ENCODE measurements at places on chromosomes 5 and 9. TPM values are rescaled to one million over a fixed set of nuclear protein-coding genes. Genes with fewer than 3 reads are reported as not detected.
A peak's percentile ranks its signal among the peaks of the same experiment; 100 is the strongest.

Gene MLANA
- not detected for total RNA-seq

- no peak for DNase-seq
These were observed 235.1 kb downstream of the GADD45G start for GRCh38 chr9:89839952-89840351.

Gene FCN1
- total RNA-seq, result 0.27 TPM

DNA sequence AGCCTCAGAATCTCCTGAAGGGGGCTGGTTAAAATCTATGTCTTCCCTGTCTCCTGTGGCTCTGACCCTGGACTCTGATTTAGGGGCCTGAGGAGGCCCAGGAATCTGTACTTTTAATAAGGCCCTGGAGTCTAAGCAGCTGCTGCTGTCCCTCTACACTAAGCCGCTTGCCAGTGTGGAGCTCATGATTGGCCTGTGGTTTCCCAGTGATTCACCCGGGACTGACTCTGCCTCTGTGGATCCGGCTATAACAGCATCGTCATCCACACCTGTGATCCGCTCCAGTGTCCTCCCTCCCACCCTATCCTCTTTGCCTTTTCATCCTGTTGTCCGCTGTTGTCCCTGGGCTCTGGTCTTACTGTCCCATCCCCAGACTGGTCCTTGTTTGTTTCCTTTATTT is 3.7 kb downstream of the SLC31A2 start:
- no peak for DNase-seq

DNA sequence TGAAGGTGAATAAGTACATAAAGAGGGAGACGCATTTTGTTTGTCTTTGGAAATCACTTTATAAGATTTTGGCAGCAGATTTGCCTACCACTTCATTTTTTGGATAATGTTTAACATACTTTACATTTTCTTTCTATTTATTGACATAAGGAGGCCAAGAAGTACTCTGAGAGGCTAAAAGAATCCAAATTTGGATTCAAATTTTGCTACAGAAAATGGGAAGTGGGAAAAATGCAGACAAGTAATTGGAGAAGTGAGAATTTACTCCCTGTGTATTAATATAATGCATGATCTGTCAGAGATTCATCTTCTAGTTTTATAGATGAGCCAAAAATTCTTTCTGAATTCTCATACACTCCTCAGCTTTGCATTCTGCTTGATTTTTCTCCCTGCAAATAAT is 411.2 kb upstream of the CTNND2 start:
- no peak for DNase-seq

DNA sequence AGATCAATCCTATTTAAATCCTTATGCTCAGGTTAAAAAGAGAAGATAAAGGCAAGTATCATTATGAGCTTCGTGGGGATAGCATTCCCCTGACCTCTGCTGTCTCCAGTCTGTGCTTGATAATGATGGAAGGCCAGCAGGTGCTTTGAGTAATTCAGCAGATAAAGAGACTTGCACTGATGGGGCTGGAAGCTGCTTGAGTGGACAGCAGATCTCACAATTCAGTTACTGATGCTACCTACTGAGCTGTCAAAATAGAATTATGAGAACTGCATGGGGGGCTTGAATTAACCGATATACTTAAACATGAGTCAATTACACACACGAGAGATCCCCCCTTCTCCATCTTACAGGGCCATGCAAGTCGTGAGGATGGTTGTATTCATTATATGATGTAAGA is 107.7 kb upstream of the GPR151 start:
- no peak for DNase-seq

DNA sequence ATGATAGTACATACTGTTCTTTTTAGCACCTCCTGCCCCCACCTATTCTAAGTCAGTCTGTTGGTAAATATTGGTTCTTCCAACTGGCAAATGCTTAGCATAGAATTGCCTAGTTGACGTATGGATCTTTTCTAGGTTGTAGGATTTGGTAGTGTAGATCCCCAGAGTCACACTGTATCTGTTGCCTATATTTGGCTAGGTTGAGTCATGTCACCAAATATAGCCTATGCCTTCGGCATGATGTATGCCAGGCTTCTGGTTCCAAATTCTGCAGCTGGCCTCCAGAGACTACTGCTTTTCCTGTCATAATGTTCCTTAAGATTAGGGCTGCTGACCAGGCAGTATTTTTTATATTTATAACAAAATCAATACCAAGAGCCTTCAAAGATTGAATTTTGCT is 38.2 kb downstream of the CPEB4 start:
- DNase-seq, result peak; percentile 36

DNA sequence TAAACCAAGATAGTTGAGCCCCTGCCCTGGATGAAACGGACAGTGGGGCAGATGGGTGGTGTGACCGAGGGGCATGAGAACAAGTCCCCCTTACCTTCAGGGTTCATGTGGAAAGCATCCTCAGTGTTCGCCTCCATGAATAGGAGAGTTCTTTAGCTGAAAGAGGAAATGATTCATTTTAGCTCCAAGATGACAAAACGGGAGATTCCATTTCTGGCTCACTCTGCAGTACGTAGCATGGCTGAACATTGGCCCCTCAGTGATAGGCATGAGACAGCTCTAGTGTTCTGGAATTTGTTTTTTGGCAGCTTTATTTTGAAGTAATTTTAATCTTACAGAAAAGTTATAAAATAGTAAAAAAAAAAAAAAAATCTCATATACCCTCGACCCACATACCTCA is 70.2 kb upstream of the AGXT2 start:
- no peak for DNase-seq

- DNase-seq, result no peak
These were observed 285.4 kb downstream of the MAST4 start for GRCh38 chr5:66881480-66882161.

DNA sequence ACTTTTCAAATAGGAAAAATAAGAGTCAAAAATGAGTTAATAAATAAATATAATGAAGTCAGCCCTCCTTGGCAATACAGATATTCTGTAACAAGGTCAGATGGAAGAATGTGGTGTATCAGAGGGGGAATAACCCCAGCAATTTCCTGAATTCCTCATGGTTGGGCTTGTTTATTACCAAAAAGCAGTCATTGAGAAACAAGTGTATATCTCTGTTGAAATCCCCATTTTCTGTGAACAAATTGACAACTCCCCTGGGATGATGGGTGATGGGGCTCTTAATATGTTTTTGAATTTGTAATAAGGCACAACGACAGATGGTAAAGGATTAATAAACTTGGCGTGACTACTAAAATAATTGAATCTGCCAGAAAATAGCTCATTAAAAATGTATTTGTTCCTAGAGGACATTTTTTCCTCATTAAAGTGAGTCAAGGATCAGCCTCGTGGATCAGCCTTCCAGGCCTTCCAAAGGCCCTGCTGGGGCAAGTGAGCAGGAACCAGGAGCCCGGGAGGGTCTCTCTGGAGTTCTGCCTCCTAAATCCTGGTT is 34.2 kb downstream of the THBS4 start:
- no peak for DNase-seq

GRCh38 chr9:89984214-89984613 is 379.4 kb downstream of the GADD45G start:
- DNase-seq, result no peak

DNA sequence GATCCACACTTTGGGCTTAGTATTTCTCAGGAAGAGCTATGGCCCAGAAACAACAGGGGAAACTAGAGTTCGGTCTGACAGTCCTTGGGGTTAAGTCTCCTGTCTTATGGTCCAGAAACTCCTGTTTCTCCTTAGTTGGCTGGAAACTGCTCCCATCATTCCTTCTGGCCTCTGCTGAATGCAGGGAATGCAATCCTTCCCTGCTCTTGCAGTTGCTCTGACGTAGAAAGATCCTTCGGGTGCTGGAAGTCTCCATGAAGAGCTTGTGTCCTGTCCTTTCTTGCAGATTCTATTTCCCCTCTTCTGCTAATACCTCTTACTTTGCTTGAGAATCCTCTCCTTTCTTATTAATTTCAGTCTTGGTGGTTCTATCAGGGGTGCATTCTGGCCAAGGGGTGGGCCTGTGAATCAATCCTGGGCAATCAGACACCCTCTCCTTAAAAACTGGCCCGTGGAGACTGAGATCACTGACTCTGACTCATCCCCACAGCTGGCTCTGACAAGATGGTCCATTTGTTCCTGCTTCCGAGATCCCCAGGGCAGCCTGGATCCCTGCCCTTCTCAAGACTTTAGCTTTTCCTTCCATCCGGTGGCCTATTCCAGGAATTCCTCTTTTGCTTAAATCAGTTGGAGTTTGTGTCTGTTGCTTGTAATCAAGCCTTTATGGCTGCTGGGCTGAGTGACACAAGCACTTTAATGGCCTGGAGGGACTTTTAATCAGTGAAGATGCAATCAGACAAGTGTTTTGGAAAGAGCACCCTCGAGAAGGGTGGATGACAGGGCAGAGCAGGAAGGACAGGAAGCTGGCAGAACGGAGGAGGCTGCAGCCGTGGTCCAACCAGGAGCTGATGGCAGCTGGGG is 23.7 kb downstream of the PTGS1 start:
- no peak for DNase-seq

Gene SLC25A2
- total RNA-seq, result 0.36 TPM

- no peak for DNase-seq
These were observed 36.8 kb downstream of the IQGAP2 start for GRCh38 chr5:76439929-76440328.

Gene SHLD3
- 7.8 TPM for total RNA-seq

DNA sequence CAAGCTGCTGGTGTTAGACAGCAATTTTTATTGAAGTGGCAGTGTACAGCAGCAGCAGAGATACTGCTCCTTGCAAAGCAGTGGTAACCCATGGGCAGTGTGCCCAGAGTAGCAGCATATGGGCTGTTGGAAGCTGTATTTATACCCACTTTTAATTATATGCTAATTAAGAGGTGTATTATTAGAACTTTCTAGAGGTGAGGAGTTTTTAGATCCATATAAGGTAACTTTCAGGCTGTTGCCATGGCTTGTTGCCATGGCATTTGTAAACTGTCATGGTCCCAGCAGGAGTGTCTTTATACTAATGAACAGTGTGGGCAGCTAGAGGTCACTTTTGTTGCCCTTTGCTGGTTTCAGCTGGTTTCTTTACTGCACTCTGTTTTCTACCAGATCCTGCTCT is 3.7 kb upstream of the PJA2 start:
- no peak for DNase-seq

Gene C5orf58
- total RNA-seq, result not detected

GRCh38 chr5:174755106-174755505 is 30.7 kb downstream of the MSX2 start:
- DNase-seq, result no peak

- DNase-seq, result no peak
These were observed 377.6 kb downstream of the DNAH5 start for GRCh38 chr5:13566871-13567339.

DNA sequence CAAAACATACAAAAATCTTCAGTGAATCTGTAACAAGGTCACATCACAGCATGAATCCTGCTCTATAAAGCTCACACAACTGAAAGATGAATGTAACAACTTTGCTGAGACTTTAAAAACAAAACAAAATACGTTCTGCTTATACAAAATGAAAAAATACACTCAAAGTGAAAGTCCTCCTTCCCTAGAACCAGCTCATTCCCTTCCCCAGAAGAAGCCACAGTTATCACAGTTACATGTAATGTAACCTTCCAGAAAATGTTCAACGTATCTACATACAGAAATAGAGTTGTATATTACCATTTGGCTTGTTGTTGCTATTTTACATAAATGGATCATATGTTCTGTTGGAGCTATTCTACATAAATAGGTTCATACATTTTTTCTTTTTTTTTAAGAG is 2.6 kb downstream of the AUH start:
- DNase-seq, result no peak

DNA sequence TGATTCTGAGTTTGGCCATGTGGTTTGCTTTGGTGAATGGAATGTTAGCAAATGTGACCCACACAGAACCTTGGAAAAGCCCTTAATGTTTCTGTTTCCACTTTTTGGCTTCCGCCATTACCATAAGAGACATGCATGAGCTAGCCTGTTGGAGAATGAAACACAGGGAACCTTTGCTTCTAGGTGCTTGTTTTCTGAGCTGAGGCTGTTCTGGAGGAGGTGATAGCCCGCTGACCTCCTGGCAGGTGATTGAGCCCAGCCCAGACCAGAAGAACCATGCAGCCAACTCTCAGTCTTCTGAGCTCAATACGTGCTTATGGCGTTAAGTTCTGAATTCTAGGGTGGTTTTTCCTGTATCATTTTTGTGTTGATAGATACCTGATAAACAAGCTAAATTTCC is 148.6 kb upstream of the KLF9 start:
- DNase-seq, result no peak

DNA sequence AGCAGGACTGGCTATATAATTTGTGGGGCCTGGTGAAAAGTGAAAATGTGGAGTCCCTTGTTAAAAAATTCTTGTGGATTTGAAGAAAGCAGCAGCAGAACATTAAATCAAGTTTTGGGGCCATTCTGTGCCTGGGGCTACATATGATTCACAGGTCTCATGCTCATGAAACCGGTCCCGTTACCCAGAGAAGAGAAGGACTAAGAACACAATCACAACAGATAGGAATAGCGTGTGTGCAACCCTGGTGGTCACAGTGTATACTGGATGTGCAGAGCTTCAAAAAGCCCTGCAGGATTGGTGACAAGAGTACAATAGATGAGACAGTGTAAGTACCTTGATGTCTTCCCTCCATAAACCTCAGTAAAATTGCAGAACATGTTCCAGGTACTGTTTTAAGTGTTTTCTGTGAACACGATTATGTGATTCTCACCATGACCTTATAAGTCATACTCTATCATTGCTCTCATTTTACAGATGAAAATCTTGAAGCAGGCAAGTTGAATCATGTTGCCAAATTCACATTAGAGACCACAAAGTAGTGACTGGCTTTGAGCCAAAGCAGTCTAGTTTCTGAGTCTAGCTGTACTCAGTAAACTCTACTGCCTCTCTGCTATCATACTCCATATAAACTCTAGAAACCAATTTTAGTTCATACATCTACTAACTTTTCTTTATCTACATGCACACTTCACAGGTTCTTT is 636.5 kb downstream of the TAF11L14 start:
- no peak for DNase-seq

DNA sequence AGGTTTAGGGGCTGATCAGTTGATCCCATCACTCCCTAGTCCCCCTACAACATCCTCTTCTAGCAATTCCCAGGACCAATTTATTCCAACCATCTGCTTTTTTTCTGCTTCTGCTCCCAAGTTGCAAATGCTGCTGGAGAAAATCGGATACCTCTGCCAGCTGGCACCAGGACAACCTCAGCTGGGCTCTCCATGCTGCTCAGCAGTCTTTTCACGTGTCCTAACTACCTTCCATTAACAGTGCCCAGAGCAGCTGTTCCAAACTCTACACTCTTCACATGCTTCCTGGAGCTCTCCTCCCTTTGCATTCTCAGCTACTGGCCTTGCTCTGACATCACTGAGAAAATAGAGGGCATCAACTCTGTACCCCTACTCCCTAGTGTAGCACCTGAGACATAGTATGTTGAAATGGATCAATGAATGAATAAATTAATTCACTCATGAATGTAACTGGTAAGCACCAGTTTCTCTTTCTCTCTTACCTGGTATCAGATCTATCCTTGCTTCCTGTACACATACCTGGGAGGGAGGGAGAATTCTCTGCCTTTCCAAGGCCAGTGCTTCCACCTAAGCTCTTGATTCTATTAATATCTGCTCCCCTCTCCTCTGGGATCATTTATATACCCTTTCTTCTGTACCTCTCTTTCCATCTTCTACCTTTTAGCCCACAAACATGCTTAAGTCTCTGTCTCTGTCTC is 191.0 kb downstream of the RAB3C start:
- DNase-seq, result no peak

- DNase-seq, result no peak
These were observed 5.9 kb downstream of the FAM78A start for GRCh38 chr9:131270171-131271015.
